GDM1 (cell line): ENCODE measurements at places on chromosomes 3 and 15.

GRCh38 chr3:123130079-123130750, 63.4 kb downstream of the PDIA5 start:
- no peak for DNase-seq

DNA sequence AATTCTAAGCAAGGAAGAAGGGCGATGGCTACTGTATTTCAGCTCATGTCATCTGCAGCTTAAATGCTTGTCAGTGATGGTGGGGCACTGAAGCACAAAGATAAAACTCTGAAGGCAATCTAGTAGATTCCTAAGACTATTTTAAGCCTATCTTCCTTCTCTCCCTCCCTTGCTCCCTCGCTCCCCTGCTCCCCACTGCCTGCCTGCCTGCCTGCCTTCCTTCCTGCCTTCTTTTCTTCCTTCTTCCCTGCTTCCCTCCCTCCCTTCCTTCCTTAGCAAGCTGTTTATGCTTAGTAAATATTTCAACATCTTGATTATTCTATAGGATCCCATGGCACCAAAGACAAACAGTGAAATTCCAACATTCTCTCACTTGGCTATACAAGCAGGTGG, 99.6 kb downstream of the OXSM start:
- DNase-seq = no peak

- no peak for DNase-seq
Observed at GRCh38 chr15:79025802-79026201, 64.8 kb downstream of the RASGRF1 start.

DNA sequence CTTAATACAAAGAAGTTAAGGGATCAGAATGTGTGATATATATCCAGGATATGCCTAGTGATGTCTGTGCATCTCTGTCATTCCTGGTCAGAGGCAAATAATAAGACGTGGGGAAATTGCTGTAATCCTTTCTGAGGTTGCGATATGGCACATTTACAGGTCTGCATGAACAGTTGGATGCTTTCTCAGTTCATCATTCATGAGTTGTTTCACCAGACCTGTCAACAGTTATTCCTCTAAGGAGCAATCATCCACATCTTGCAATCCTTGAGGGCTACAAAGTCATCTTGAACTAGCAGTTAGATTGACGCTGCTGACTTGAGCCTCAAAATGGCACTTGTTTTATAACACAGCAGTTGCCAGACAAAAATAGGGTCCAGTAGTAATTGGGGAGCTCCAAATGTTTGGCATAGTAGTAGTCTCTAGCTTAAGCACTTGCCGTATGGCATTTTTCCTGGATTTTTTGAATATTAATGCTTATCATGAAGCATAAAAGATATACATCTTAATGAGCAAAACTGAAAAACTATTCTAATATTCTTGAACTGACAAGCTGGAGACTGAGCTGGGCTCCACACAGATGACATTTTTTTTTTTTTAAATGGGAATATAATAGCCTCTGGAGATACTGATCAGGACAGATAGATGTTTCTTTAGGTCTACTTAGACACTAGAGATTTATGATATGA, 761.7 kb downstream of the VGLL3 start:
- DNase-seq = no peak

DNA sequence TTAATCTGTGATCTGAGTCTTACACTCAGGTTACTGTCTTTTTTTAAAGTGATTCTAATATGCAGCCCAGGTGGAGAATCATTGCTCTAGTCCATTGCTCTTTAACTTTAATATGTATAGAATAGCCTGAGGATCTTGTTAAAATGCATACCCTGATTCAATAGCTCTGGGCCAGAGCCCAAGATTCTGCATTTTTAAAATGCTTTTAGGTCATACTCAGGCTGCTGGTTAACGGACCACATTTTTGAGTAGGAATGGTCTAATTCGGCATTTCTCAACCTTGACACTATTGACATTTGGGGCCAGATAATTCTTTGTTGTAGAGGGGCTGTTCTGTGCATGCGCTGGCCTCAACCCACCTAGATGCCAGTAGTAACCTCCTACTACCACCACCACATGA, 20.9 kb upstream of the FSTL1 start:
- no peak for DNase-seq

DNA sequence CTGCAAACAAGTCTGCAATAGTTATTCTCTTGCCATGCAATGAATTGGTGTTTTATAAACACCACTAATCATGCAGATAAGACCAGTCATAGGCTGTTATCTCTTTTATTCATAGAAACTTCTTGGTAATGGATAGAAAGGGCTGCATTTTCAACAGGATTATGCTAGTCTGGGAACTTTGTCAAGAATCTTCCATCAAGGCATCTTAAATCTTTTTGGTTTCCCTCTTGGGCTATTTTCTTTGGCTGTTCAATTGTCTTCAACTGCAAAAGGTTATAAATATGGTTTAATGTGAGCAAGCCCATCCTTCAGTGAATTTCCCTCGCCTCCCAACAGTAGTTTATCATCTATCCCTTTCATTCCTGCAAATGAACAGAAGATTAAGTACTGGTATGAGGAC, 59.0 kb upstream of the MINAR1 start:
- no peak for DNase-seq

GRCh38 chr3:169848741-169849140, 21.0 kb downstream of the LRRC31 start:
- DNase-seq = no peak

- DNase-seq = no peak
Observed at GRCh38 chr3:124438813-124439212, 291.4 kb upstream of the UMPS start.

GRCh38 chr15:69559440-69560190, 107.0 kb downstream of the RPLP1 start:
- DNase-seq = no peak

- no peak for DNase-seq
Observed at GRCh38 chr15:89406940-89407607, 72.5 kb upstream of the POLG start.

- DNase-seq = no peak
Observed at GRCh38 chr15:39180030-39180429, 400.8 kb upstream of the THBS1 start.

DNA sequence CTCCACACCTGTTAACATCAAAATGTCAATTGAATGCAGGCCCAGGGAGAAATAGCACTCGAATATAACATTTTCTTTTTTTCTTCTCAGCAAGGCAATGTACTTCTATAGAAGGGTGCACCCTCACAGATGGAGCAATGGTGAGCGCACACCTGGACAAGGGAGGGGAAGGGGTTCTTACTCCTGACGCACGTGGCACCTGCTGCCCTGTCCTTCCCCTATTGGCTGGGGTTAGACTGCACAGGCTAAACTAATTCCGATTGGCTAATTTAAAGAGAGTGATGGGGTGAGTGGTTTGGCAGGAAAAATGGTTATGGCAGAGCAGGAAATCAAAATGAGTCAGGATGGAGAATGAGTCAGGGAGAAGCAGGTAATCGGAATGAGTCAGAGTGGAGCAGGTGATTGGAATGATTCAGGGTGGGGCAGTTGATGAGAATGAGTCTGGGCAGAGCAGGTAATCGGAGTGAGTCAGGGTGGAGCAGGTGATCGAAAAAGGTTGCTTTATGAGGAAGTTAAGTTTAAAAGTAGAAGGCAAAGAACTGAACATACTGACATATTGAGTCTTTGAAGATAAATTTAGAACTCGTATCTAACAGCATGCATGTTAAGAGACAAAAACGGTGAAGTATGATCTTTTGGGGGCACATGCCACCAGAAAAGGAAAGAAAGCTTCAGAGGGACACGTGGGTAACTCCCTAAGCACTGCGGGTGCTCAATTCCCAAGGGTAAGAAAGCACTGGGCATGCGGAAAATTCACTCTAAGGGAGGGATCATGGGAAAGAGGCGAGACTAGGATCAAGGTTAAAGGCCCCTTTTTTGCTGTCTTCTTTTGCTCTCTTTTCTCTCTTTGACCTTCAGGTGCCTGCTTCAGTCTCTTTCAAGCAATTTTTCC, 72.9 kb upstream of the GALNT15 start:
- DNase-seq = no peak
